SJSA1 (cell line): ENCODE measurements at places on chromosomes 6 and 20. TPM values are rescaled to one million over a fixed set of nuclear protein-coding genes. Genes with fewer than 3 reads are reported as not detected.

The DOP1A gene
- total RNA-seq: 13.9 and 15.9 TPM in 2 replicates

The HUS1B gene
- 3.3 TPM in 1 of 2 replicates, not detected in the other for total RNA-seq

The GSTA3 gene
- total RNA-seq: not detected in 2 replicates

The MAP7 gene
- 0.11 TPM in 1 of 2 replicates, not detected in the other for total RNA-seq

The PRDM13 gene
- not detected in 2 replicates for total RNA-seq

GRCh38 chr6:106832766-106833510, 141.6 kb downstream of the CD24 start:
- no peaks in the 10 kb centered on the region for H3K36me3 ChIP-seq
- no peak overlapping the region for H3K27ac ChIP-seq
- H3K27me3 ChIP-seq: no peaks in the 10 kb centered on the region
- H3K4me3 ChIP-seq: no peak overlapping the region

- H3K36me3 ChIP-seq: no peaks in the 10 kb centered on the region
- no peak for DNase-seq
- H3K27ac ChIP-seq: no peak overlapping the region
- H3K4me1 ChIP-seq: no peaks in the 10 kb centered on the region
- peaks cover 3% of the 10 kb centered on the region for H3K27me3 ChIP-seq
- no peak overlapping the region for H3K4me3 ChIP-seq
These were observed 253.8 kb downstream of the NKAIN2 start for GRCh38 chr6:124057461-124057860.

DNA sequence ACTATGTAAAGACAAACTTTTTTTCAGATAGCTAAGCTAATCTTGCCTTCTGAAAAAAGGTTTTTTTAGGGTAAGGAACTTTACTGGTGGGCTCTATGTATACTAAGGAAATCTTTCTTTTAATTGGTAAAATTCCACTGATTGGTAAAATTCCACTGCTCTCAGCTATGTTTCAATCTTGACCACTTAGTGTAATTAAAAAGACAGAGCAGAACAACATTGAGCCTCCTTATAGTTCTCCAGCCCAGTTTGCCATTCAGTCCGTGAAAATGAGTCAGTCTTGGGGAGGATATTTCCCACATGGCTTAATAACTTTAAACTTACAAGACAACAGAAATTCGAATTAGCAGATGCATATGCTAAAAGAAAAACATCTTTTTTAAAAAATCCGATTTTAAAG, 92.7 kb downstream of the EYA4 start:
- no peak overlapping the region for H3K4me3 ChIP-seq
- H3K4me1 ChIP-seq: no peaks in the 10 kb centered on the region
- H3K27ac ChIP-seq: no peak overlapping the region
- no peaks in the 10 kb centered on the region for H3K36me3 ChIP-seq
- DNase-seq: no peak

GRCh38 chr20:2059411-2059810, 42.2 kb upstream of the STK35 start:
- no peak overlapping the region for H3K4me3 ChIP-seq
- no peak for DNase-seq
- no peaks in the 10 kb centered on the region for H3K36me3 ChIP-seq
- peaks cover 7% of the 10 kb centered on the region for H3K27me3 ChIP-seq
- no peak overlapping the region for H3K27ac ChIP-seq
- H3K4me1 ChIP-seq: no peaks in the 10 kb centered on the region

- peaks cover 26% of the 10 kb centered on the region for H3K27me3 ChIP-seq
- no peak overlapping the region for H3K27ac ChIP-seq
- no peaks in the 10 kb centered on the region for H3K4me1 ChIP-seq
- DNase-seq: no peak
These were observed 258.8 kb downstream of the CDH4 start for GRCh38 chr20:61510778-61511330.

DNA sequence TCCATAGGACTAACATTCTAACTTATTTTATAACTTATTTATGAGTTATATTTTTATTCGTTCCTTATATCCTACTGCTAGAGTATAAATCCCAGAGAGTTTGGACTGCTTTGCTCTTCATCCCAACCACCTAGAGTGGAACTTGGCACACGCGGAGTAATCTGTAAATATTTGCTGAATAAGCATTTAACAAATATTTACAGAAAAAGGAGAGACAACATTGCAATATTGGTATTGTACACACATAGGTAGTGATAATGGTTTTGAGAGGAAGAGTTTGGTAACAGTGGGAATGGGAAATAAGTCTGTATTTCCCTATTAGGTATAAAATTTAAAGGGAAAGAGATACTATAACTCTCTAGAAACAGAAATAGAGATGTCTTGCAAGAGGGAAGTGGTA, 634.8 kb upstream of the CITED2 start:
- no peak for DNase-seq
- H3K27ac ChIP-seq: no peak overlapping the region
- no peaks in the 10 kb centered on the region for H3K36me3 ChIP-seq
- no peak overlapping the region for H3K4me3 ChIP-seq
- no peaks in the 10 kb centered on the region for H3K27me3 ChIP-seq
- H3K4me1 ChIP-seq: no peaks in the 10 kb centered on the region

GRCh38 chr6:167806061-167806700, 20.5 kb upstream of the AFDN start:
- peaks cover 4% of the 10 kb centered on the region; the same call in 1 of the 2 replicates for H3K27me3 ChIP-seq
- H3K27ac ChIP-seq: no peak overlapping the region
- no peaks in the 10 kb centered on the region for H3K36me3 ChIP-seq
- no peak overlapping the region for H3K4me3 ChIP-seq
